Activated CD4-positive, alpha-beta T cell treated with anti-CD3 and anti-CD28 coated beads, Interleukin-2, Interleukin-4, amounts not matched to agents 100 ng/mL and 50 ng/mL, durations not matched to agents 16 hours and 8 hours (primary cell): ENCODE measurements at places on chromosomes 7 and 10.

DNA sequence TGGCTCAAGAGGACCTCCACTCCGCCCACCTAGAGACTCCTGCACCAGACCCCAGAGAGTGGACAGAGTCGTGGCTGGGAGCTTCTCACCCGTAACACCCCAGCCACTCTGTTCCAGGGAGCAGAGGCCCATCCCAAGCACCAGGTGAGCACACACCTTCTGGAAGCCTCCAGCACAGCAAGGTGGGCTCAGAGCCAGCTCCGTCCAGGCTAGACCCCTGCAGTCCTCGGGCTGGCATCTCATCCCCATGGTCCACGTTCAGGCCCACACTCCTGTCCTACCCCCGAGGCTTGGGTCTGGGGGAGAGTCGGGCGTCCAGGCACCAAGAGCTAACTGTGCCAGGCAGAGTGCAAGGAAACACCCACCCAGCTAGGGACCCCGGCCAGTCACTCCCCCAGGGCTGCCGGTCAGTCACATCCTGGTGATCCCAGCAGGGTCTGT is 13.2 kb downstream of the PDGFA start:
- DNase-seq = no peak

DNA sequence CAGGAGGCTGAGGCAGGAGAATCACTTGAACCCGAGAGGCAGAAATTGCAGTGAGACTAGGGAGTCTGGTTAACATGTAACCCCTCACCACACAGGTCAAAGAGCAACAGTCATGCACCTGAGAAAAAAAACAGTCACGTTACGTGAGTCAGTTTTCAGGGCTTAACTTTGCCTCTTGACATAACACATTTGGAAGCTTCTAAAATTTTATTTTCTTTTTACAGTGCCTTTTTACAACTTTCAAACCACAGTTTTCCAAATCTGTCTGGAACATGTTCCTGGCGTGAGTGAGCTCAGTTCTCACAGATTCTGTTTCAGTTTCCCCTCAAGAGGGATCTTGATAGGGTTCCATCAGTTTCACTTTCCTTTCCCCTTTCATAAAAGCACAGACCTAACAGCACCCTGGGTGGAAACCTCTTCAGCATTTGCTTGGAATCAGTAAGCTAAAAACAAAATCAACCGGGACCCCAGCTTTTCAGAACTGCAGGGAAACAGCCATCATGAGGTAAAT is 4.4 kb downstream of the IFIT3 start:
- peak; percentile 49 for DNase-seq

GRCh38 chr7:143384148-143384547 is 3.0 kb downstream of the ZYX start:
- no peak for DNase-seq

DNA sequence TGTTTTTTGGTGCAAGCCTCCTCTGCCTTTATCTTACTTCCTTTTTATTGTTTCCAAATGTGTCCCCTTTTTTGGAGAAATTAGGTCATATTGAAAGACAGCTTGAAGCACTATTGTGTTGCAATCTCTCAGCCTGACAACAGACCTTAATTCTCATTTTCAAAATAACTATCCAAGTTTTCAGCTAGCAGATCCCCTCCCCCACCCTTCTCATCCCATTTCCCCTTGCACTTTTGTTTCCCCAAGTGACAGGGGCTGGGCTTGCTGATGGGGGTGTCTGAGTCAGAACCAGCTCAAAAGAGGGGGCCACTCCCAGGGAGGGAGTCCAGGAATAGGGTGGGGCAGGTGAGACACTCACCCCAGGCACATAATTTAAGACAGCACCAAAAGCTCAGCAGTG is 75.3 kb downstream of the MKI67 start:
- DNase-seq = no peak

GRCh38 chr10:34228066-34228465 is 587.0 kb downstream of the PARD3 start:
- DNase-seq = no peak
